ENCODE measurements at places on chromosomes 4 and X.
A peak's percentile ranks its signal among the peaks of the same experiment; 100 is the strongest.

DNA sequence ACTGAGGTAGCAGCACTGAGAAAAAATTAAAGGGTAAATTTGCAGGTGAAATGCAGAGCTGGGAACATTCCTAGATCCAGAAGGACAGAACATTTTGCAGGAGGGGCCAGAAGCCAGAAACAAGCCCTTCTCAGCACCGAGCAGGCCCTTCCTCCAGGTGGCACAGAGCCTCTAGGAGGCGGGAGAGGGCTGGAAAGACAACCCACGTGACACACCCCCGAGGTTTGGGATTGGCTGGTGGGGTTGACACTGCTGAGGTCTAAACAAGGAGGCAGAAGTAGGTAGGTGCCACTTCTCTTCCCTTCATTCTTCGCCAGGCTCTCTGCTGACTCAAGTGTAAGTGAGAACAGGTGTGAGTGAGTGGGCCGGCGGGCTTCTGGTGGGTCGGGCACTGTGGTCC lies at the start of gene PAGE4:
TSS of gene PAGE4 (plus strand) at position 288 of the 400 bp plus-strand sequence. CDS start 1,126 bp downstream, outside the sequence.
- no peak for DNase-seq

DNA sequence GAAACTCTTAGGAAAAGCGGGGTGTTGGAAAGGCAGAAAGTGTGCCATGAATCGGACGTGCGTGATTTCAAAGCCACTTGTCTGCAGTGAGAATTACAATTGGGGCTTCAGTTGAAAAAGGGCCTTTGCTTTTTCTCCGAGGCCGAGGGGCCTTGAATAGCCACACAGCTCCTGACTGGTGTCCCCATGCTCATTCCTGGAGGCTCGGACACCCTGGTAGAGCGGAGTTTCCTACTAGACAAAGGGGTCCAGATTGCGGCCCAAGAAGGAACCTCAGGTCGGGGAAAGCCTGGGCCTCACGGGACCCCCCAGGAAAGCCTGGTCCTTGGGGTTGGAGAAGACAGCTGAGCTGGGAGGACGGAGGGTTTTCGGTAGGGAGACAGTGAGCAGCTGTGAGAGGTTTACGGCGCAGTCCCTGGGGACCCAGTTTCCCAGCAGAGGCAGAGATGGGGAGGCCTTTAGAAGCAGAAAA lies 3.0 kb upstream of the SHOX start:
- DNase-seq, result no peak

DNA sequence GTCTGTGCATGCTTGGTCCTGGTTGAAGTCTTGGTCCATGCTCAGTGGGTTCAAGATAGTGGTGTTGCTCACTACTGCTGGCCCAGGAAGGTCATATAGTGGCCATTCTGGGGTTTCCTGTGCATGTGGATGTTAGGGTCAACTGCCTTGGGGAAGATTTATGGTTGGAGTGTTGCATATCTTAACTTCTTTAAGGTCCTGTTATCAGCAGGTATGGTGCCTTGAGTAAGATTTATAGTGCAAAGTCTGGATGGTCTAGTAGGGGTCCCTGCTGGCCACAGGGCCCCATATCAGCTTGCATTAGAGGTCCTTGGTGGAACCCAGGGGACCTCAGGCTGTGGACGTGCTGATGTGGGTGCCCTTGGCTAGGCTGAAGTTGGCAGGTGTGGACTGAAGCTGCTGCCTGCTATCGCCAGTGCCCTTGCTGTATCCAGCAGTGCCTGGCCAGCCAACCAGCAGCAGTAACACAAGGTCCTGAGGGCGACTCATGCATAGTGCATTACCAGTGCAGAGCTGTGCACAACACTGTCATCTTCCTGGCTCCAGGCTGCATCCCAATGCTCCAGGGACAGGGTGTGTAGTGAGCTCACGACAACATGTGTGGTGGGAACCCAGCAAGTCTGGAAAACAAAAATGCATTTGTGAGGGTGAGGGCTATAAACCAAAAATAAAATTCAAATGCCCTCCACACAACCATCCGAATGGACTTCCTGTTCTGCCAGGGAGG lies 61.0 kb downstream of the BEX3 start:
- DNase-seq, result peak; percentile 30

- DNase-seq, result peak; percentile 73
These were observed 585 bp upstream of the SEC24D start for GRCh38 chr4:118836301-118837120.

DNA sequence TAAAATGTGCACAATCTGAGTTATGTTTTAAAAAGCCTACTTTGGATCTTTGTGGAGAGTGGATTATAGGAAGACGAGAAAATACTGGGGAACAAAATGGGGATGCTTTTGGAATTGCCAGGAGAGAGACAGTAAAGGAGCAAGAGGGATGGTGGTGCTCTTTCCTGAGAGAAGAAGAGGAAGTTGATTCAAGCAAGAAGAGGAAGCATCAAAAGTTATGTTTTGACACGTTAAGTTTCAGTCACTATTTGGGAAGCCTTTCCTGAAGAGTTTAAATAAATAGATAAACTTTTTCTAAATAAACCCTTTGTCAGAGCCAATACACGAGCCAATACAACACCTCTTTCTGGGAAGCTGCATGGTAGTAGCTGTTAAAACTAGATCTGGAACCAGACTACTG lies 394.1 kb downstream of the GALNTL6 start:
- no peak for DNase-seq

DNA sequence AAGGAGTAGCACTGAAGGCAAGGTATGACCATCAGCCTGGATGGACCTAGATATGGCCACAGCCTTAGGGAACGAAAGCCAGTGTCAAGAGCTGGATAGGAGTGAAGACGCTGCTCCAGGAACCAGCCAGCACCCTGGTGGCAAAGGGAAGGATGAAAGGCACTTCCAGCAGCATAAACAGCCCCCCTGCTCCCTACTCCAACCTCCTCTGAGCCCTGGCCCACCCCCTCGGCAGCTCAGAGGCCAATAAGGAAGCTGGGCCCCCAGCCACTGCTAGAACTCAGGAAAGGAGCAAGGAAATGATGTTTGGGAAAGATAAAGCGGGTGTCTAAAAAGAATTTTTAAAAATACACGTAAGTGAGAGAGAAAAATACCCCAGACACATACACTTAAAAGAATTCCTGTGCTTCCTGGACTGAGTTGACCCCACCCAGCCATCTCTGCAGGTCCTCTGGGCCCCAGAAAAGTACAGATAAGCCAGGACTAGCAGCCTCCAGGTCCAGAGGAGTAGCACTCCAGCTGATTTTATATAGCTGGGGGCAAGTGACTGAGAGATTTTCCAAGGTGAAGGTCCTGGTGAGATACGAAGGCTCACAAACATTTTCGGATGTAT lies 170.4 kb downstream of the SHROOM4 start:
- no peak for DNase-seq

GRCh38 chrX:28639451-28639850 lies 52.2 kb downstream of the IL1RAPL1 start:
- DNase-seq, result no peak

GRCh38 chrX:95057341-95057740 lies 1383.3 kb downstream of the FAM133A start:
- peak; percentile 54 for DNase-seq

DNA sequence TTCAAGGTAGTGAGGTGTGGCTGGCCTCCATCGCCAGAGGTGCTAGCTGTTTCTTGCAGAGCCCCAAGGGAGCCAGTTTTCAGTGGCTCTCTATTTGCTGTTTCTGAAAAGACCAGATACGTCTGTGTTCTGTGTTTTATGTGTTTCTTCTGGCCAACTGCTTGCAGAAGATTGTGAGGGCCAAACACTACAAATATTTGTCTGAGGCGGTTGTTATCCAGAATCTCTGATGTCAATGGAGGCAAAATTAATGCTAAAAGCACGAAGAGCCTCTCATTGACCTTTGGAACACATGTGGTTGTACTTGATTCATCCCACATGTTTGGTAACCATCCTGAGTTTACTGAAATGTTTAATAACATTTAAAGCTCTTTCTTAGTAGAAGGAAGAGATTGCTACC lies 113.9 kb downstream of the CT47B1 start:
- DNase-seq, result peak; percentile 45

DNA sequence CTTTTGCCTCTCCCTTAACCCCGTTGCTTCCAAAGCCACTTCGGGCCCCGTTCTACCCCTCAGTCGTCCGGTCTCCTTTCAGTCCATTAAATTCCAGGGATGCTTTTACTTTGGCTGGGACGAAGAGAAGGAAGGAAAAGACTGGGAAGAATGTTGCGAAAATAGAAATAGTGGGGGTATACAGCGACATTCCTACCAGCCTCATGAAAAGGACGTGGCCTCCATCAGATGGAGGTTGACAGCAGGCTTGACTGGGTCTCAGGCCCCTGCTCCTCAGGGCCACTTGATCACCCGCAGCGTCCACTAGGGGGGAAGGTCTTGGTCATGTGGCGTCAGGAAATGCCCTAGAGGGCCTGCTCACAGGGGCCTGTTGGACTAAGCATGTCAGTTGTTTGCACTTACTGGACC lies 657 bp upstream of the ANKRD50 start:
- peak; percentile 86 for DNase-seq

- no peak for DNase-seq
These were observed 2.6 kb upstream of the DOCK11 start for GRCh38 chrX:118493016-118493415.

DNA sequence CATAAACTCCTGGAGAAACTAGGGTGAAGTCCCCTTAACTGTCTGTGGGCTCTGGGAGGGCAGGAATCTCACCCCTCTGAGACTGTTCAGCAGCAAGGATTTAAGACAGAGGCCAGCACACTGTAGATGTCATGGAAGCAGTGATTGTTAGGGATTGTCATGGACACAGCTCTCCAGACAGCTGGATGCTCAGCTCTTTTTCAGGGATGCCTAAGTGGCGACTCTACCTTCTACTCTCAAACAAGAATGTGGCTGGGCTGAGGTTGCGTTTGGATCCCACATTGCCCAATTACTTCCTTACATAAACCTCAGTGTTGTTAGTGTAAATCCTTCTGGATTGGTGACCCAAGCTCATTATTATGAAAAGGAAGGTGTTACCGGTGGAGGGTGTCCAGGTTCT lies 291.9 kb upstream of the VCX3A start:
- DNase-seq, result peak; percentile 3

DNA sequence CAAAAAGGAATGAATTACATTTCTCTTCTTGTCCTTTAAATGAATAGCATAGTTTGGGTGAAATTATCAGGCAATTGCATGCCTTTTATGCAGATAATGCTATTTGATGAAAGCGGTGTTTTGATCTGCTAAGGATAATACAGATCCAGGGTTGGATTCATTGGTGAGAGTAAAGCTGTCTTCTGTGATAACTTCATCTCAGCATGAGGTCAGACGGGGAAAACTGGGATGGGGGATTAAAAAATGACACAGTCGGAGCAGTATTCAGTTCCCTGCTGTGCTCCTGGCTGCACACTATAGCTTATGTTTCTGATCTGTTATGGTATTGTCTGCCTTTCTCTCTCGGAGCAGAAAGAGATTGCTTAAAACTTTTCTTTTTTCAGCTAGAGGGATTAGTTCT lies 105.9 kb upstream of the TENM3 start:
- peak; percentile 73 for DNase-seq

DNA sequence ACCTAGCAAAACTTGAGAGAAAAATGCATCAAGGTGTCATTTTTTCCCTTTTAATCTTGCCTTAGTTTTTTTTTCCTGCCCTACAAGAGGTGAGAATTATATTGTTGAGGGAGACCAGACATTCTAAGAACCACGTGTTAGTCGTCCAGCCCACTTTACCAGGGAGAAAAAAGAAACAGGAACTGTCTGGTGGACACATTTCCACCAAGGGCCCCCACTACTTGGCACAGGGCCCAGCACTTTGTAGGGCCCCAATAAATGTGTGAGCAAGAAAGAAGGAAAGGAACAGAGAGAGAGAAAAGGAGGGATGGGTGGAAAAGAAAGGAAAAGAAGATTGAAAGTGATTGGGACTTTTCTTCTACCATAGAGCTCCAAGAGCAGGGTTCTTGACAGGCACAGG lies 3.9 kb upstream of the EGFL6 start:
- DNase-seq, result no peak

DNA sequence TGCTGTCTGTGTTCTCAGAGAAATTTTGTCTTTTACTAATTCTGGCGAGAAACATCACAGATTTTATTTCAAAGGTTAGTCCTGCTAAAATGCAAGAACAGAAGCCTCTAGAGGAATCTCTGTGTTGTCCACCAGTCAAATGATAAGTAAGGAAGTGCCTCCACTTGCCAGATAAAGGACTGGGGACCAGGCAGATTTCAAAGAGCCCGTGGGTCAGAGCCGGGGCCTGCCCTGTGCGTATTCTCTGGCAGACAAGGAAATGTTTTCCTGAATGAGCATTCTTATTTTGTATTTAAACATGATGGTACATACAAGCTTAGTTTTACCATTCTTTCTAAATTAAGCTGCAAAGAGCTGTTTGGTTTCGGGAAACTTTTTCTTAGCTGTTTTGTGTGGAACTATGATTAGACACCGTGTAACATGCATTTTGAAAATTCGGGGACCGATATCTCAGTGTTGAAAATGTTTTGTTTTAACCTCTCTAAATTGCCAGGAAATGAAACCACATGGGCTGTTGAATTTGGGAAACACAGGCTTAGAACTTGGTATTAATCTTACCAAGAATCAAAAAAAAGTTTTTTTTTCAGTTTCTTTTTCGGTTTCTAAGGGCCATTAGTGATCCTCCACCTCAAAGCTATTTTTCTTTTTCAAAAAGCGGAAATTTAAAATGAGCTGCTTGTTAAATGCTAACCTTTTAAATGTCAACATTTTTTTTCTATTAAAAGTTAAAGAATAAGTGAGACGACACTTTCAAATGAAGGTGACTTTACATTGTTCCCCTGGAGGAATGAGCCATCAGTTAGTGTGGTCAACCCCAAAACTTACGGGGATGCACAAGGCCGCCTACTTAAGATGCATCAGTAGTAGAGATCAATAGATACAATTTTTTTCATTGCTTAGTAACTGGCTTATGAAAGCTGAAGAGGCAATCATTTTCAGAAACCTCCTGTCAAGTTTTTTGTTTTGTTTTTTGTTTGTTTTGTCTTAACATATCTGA lies 89.6 kb upstream of the MTM1 start:
- no peak for DNase-seq

- no peak for DNase-seq
These were observed 307.2 kb downstream of the SLC7A11 start for GRCh38 chr4:137934911-137935310.

- DNase-seq, result no peak
These were observed 580.8 kb upstream of the FTHL17 start for GRCh38 chrX:31652650-31653049.

DNA sequence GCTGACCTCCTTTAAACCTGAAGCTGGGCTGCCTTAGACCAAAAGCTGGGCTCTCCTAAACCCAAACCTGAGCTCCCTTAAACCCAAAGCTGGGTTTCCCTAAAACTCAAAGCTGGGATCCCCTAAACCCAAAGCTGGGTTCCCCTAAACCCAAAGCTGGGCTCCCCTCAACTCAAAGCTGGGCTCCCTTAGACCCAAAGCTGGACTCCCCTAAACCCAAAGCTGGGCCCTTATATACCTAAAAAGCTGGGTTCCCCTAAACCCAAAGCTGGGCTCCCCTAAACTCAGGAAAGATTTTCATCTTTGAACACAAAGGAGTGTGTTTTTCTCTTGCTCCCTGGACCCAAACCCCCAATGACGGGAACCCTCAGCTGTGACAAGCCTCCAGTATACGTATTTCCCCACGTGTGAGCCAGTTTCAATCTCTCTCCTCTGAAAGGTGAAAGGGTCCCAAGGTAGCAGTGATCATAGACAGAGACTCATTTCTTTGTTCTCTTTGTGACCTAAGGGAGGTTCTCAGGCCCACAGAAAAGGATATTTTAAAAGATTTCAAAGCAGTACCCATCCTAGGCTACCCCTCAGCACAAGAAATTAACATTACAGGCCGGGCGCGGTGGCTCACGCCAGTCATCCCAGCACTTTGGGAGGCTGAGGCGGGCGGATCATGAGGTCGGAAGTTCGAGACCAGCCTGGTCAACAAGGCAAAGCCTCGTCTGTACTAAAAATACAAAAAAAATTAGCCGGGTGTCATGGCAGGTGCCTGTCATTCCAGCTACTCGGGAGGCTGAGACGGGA lies 31.3 kb upstream of the ASMTL start:
- no peak for DNase-seq

Data from fibroblast of skin of back (primary cell).